ENCODE measurements at places on chromosomes 12 and 14.

- DNase-seq = no peak
Observed at GRCh38 chr14:25056688-25057078, 6.7 kb upstream of the STXBP6 start.

DNA sequence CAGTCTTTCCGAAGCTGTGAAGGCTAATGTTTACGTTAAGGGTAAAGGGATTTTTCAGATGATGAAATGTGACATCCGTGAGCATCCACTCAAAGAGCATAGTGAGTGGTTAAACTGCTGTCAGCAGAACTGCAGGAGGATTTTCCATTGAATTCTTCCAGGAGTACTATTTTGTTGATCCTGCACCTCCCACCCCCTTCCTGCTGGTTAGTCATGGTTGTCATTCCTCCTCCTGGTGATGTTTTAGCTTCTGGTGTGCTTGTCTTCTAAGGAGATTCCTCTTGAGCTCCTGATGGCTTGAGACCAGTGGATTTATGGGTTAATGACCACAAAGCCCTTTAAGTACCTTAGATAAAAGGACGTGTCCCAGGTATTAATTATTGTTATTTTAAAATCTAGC, 2.4 kb upstream of the GPRC5D start:
- no peak for DNase-seq

DNA sequence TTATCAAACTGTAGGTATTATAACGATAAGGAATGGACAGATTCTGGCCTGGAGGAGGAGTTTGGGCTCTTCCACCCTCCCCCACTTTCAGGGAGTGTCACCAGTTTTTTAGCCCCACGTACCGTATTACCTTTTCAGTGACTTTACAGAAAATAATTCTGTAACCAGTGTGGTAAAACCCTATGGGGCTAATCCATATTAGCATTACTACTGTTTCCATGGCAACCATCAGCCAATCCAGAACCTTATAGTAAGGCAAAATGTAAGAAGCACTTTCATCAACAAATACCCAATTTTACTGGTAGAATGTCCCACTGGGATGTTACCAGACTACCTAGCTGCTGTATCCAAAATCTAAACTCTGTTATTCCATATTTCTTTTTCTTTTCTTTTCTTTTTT, 50.7 kb downstream of the BICDL1 start:
- no peak for DNase-seq

- DNase-seq = no peak
Observed at GRCh38 chr12:96049101-96049500, 13.7 kb upstream of the LTA4H start.
